ENCODE measurements at places on chromosomes 2 and 18.

DNA sequence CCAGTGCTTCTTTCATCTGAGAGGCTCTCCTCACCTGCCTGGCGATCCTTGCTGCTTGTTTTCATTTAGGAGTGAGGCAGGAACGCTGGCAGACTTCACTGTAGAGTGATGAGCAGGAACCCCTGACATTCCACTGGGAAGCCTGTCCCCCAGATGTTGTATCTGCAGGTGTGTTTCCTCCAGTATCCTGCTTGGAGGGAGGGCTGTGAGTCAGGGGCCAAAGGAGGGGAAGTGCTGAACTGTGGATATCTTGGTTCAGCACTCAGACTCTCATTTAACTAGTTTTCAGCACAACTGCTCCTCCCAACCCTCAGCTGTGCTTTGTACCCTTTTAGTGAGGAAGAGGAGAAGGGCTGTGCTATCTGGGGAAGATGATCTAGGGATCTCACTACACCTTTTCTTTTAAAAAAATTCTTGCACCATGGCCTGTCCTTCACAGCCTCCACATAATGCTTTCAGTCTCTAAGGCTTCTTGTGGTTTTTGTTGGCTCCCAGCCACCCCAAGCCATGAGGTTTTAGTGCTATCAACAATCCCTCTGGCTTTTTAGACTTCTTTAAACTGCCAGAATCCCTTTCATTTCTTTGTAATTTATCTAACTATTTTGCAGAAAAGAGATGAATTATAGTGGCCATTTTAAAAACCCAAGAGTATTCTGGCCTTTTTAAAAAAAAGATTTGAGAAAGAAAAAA lies 11.2 kb downstream of the ANKAR start:
- DNase-seq, result no peak

GRCh38 chr2:190551928-190552327 lies 17.4 kb upstream of the NEMP2 start:
- DNase-seq, result no peak

GRCh38 chr2:240626531-240627300 lies 1.4 kb downstream of the GPR35 start:
- DNase-seq, result no peak

DNA sequence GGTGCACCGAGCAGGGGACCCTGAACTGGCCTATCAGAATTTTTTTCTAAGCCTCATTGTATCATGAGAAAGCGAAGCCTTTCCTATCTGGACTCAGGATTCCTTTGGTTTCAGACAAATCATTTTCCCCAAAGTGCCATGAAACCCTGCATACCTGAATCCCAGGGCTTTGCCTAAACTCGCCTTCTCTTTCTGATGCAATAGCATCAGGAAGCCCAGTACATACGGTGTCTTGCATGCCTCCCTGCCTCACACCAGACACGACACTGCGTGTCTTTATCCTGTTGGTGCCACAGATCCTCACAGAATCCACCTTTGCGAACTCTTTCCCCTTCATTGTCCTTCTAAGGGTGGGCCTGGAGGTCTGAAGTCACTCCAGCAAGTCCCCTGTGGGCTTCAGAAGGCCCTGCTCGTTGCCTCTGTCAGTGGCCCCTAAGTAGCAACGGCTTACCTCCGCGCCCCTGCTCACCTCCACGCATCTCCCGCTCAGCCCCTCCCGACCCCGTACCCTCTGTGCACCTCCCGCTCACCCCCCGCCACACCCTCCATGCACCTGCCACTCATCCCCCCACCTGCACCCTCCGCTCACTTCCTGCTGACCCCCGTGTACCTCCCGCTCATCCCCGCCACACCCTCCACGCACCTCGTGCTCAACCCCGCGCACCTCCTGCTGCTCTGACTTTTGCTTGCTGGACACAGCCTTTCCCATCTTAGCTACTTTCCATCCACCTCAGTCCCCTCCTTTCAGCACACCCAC lies 83.4 kb downstream of the TPGS2 start:
- DNase-seq, result no peak

DNA sequence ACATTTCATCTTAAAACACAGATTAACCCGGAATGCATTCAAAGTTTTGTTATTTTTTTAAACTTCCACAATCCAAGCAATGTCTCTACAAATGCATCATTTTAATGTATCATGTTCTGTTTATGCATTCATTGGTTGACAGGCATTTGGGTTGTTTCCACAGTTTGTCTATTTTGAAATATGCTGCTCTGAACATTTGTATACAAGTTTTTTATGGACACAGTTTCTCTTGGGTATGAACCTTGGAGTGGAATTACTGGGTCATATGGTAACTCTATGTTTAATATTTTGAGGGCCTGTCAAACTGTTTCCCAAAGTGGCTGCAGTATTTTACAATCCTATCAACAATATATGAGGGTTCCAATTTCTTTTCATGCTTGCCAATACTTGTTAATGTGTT lies 57.3 kb downstream of the GULP1 start:
- DNase-seq, result no peak
